ENCODE measurements at places on chromosomes 16 and 17. TPM values are rescaled to one million over a fixed set of nuclear protein-coding genes. Genes with fewer than 3 reads are reported as not detected.

Gene SMIM36
- not detected for total RNA-seq

Gene C16orf54
- total RNA-seq: 1.2 TPM

Gene RNU2-1
- 5,064 TPM for total RNA-seq

Gene TEKT5
- total RNA-seq: not detected

Gene PERCC1
- total RNA-seq: not detected

Gene HOXB1
- total RNA-seq: not detected

Gene C17orf78
- total RNA-seq: not detected

Gene ENPP7
- total RNA-seq: not detected

Gene P2RX1
- total RNA-seq: 1.1 TPM

Gene IL21R
- total RNA-seq: 0.32 TPM

Gene JUP
- 20.3 TPM for total RNA-seq

Gene CTRB1
- total RNA-seq: not detected

Gene TVP23A
- 17.6 TPM for total RNA-seq

Gene BAIAP3
- total RNA-seq: 164 TPM

Gene ALDH3A1
- total RNA-seq: 0.64 TPM

Gene RABEP2
- total RNA-seq: 14.1 TPM

Gene NAGS
- total RNA-seq: 1.4 TPM

Gene TBC1D3
- not detected for total RNA-seq
